Pancreas (tissue), 10 donors: ENCODE measurements at places on chromosomes 5 and 9.

DNA sequence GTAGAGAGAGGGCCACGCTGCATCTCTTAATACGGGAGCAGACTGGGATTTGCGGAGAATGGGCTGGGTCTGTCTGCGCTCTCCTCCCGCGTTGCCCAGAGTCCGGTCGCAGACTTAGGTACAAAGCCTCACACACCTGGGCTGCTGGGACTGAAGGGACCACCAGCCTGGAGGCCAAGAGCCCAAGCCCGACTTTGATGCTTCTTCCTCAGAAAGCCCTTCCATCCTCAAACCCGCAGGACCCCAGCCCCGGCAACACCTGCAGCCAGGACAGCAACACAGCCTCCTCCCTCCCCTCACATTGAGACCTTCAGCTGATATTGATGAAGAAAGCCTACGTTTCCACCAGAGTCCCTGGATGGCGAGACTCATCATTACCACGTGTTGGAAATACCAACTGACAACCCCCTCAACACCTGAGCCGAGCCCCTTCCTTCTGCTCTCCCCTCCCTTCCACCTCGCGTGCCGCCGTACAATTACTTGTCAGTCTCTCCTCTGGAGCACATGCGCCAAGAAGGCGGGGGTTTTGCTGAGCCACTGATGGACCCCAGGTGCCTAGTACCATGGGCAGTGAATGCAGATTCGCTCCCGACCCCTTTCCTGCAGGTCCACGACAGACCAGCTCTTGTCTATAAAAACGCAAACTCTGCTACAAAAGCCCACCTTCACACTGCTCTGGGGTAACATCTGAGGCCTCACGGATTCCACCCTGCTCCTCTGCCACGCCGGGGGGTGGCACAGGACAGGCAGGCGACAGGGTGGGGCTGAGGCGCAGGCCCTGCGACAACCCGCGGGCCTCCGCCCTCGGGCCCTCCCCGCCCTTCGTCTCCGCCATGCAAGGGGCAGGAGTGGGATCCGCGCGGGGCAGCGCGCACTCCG, 841 bp downstream of the ASB6 start:
- DNase-seq = no peak

- no peak for DNase-seq
Observed at GRCh38 chr5:120765189-120765588, 301.1 kb downstream of the PRR16 start.

DNA sequence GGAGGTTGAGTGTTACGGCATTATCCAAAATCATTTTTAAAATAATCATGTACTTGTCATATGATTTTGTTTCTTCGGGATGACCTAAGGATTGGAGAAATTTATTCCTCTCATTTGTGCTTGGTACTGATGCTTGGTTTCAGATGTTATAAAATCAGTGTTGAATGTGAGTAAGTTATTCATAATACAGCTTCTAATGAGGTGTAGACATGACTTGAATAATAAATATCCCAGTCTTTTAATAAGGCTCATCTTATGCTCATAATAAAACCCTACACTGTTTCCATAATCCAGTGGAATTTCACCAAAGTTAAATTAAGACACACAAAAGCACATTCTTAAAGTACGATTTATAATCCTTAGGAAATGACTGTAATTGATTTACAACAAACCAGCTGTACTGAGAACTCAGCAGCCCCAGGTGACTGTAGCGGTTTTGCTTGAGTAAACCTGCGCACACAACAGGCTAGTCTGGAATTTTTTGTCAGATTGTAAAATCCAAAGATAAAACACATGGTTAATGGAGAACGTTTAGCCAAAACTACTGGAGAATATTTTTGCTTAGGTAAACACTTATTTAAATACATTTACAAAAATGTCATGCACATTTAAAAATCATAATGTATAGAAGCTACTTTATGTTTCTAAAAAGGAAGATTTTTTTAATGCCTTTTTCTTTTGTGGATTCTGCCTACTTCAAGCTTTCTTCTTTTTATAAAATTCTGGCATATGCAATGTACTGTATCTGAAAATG, 609.8 kb upstream of the GRAMD2B start:
- no peak for DNase-seq

DNA sequence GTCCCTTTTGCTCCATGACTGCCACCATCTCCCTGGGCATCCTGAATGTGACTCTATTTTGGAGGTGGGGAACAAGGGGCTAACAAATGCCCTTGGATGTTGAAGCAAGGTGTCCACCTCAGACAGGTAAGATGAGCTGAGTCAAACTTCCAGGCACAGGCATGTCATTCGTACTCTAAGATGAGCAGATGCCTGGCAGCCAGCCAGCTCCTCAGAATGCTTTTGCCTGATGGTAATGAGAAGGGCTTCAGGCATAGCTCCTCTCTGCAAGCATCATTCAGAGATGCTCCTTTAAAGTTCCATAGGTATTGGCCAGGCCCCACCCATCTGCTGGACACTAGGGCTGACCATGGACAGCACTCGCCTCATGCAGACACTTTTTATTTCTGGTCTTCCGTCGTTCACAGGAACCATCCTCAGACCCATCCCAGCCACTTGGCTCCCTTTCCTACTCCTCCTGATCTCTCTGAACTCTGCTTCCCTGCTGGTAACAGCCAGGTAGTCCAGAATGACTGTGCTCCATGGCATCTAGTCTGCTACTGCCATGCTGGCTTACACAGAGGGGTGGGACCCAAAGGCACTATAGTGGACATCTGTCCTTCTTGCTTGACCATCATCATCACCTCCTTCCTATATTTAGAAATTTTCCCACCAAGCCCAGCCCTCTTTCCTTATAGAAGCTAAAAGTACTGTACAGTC, 118.8 kb downstream of the GLIS3 start:
- peak; percentile 55 for DNase-seq

DNA sequence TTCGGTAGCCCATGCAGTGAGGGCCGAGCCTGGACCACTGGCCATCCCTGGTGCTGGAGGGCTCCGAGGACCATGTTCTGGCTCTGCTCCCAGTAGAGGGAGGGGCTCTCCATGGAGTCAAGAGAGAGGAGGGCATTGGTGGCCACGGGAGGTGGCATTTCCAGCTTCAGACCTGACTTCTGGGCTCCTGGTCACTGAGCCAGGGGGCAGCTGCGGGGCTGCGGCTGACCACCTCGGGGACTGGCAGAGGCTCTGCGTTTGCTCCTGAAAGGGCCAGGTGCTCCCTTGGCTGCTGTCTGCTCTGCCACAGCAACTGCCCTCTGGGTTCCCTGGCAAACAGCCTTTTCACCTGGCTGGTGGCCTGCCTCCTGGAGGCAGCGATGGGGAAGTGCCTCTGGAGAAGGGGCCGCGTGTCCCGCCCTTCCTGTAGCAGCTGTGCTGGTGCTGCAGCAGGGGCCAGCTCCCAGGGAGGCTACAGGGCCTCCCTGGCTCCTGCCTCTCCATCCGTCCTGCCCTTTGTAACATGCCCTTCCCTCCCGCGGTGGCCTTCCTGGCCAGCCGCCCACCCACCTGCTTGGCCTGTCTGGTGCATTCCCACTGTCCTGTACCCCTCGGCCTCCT, 144.6 kb downstream of the CACNA1B start:
- DNase-seq = peak; percentile 80

GRCh38 chr5:5432020-5432707, 9.7 kb downstream of the ICE1 start:
- DNase-seq = no peak

- no peak for DNase-seq
Observed at GRCh38 chr5:21680196-21680595, 1172.9 kb downstream of the CDH12 start.

GRCh38 chr5:125194883-125195282, 448.4 kb upstream of the ZNF608 start:
- DNase-seq = no peak

DNA sequence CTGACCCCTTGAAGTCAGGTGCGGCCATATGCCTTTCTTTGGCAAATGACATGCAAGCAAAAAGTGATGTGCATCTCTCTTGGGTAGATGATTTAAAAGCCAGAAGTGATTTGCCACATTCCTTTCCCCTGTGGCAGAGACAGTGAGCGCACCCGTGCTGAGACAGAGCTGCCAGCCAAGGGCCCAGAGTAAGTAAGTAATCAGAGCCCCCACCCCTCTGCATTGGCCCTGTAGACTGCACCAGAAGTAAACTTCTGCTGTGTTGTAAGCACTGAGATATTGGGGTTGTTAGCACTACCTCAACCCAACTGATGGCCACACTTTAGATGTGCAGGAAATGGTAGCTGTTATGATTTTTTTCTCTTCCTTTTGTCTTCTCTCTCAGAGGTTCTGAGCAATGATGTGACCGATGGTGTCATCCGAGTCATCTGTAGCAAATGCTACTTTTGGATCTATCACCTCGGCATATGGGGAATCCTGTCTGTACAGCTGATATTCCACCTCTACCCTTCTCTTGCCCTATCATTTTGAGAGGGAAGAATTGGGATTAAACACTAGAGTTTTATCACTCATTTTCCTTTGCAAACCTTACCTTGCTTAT, 58.0 kb downstream of the DOCK2 start:
- DNase-seq = no peak

GRCh38 chr9:69149321-69149807, 24.7 kb upstream of the TJP2 start:
- DNase-seq = no peak

GRCh38 chr5:124180875-124181461, 565.5 kb downstream of the ZNF608 start:
- no peak for DNase-seq

GRCh38 chr5:60794691-60795090, 49.4 kb downstream of the ELOVL7 start:
- DNase-seq = no peak

GRCh38 chr5:171188016-171188415, 121.0 kb upstream of the TLX3 start:
- DNase-seq = no peak

DNA sequence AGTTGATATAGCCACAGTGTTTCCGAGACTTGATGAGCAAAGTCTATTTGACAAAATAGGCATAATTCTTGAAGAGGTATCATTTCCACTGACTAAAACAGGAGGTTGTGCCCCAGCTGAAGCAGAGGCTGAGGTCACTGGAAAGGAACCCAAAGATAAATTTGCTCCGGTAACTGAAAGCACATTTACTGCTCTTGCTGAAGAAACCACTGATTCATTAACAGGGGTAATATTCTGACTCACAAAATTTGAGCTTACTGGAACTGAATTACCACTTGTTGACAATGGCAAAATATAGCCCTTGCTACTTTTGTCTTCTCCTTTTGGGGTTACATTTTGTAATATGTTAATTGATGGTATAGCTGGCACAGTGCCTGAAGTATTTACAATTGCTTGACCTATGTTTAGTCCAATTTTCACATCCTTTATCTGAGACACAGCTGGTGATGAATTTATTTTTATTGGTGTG, 30.2 kb downstream of the MLANA start:
- DNase-seq = no peak

DNA sequence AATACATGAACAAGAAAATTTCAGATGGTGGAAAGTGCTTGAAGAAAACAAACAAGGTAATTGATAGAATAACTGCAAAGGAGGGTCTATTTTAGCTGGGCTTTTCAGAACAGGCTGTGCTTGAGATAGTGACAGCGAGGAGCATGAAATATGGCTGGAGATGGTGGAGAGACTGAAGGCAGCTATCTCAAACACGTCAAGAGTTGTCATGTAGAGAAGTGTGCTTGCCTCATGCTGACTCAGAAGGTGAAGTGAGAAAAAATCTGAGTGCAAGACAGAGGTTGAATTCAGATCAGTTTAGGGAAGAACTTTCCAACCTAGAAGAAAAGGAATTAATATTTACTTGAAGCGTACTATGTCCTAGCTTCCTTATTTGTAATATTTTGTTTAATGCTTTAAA, 115.5 kb upstream of the RANBP3L start:
- no peak for DNase-seq

DNA sequence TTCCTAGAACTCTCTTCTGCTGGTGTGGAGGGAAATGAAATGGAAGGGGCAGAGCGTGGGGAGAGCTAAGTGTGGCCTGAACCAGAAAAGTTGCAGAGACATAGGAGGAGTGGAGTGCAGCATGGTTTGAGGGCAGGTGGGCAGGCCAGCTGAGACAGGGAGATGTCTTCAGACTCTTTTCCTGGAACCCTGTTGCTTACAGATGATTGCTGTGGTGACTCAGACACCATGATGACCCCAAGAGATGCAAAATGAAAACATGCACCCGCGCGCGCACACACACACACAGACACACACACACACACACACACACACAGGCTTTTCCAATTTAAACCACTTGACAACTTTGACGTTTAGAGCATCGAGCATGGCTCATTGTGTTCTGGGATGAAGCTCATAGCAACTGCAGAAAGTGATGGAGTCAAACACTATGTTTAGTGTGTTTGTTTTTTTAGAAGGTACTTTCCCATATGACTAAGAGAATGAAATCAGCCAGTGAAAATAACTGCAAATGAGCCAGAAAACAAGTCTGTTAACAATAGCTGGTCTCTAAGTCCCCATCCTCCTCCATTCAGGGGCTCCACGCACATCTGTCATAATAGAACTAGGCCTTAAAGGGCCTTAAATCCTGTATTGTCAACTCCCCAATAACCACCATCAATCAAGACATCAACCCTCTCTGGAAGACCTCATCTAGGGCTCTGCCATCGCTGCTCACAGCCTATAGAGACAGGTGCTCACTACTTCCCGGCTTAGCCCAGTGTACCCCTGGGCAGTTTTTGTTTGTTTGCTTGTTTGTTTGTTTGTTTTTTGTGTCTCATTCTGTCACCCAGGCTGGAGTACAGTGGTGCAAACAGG, 9.6 kb downstream of the TMOD1 start:
- no peak for DNase-seq

DNA sequence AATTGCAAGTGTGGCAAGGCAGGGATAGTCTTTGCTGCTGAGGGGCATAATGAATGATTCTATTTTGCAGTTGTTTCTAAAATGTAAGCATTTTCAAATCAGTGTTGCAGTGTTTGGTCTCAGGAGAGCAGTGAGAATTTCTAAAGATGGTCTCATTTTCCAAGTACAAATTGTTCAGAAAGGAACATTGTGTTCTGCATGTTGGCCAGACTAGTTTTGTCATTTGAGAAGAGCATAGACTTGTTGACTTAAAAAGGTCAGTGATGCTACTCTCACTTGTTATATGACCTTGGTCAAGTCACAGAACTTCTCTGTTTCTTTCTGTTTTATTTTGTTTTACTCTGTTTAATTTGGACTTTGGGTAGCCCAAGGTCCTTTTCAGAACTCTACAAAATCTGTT, 344.6 kb downstream of the OSTF1 start:
- DNase-seq = no peak

- DNase-seq = peak; percentile 24
Observed at GRCh38 chr5:76547242-76547890, 75.8 kb downstream of the F2RL2 start.

DNA sequence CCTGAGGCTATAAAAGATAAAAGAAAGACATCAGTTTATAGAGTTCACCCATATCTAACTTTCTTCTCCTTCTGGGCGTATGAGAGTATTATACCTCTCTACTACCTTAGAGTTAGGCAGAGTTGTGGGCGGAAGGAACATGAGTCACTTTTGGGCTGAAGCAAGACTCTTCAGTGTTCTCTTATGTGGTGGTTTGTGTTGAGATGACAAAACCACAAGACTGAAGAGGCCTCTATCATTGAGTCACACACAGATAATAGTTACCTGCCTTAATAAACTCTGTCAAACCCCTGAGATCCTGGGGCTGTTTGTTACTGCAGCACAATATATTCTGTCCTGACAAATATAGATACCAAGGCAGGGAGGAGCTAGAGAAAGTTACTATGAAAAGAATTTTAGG, 184.2 kb downstream of the EFNA5 start:
- DNase-seq = no peak

- no peak for DNase-seq
Observed at GRCh38 chr9:132894862-132895835, 16.5 kb downstream of the SPACA9 start.
